ENCODE measurements at places on chromosomes 5 and 9.

DNA sequence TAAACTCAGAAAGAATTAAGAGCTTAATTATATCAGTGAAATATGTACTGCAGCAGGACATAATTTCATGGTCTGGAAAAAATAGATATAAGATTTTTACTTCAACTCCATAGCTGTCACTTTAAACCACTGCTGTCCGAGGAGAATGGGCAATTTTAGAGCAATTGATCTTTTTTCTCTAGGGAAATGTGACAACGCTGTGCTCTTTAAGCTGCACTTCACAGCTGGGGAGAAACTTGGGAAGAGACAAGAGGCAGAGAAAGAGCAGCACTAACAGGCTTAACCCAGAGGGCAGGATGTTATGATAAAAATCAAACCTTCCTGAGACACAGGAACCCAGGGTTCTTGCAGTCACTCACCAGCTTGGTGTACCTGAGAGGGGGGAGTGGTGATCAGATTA is 92.0 kb downstream of the SPOCK1 start:
- no peak for DNase-seq

- DNase-seq: no peak
Observed at GRCh38 chr5:172410160-172410559, 44.2 kb downstream of the SH3PXD2B start.

GRCh38 chr5:83306572-83307241 is 164.8 kb upstream of the VCAN start:
- no peak for DNase-seq

DNA sequence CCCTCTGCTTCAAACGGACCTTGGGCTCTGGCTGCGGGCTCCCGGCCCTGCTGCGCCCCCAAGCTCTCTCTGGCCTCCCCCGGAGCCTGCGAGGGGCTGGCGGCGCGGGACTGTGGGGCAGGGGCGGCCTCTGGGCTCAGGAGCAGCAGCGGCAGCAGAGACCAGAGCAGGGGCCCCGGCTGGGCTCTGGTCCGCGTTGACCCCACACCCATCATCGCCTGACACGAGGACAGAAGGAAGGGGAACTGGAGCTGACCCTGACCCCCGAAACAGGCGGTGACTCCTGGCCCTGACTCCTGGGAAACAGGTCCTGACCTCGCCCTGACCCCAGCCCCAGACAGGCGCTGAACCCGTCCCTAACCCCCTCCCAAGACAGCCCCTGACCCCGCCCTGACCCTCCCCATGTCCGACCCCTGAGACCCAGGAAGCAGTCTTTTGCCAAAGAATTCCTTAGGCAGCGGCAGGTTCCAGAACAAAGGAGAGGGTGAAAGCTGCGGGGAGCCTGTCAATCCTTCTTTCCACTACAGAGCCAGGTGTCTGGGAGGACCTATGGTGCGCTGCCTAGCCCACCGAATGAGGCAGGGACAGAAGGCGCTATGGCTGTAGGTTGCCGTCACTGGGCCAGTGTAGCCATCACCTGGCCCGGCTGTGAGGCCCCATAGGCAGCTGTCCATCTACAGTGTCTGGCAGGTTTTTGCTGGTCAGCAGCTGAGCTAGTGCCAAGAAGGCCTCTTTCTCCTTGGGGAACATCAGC is 74.7 kb upstream of the SPTLC1 start:
- no peak for DNase-seq

DNA sequence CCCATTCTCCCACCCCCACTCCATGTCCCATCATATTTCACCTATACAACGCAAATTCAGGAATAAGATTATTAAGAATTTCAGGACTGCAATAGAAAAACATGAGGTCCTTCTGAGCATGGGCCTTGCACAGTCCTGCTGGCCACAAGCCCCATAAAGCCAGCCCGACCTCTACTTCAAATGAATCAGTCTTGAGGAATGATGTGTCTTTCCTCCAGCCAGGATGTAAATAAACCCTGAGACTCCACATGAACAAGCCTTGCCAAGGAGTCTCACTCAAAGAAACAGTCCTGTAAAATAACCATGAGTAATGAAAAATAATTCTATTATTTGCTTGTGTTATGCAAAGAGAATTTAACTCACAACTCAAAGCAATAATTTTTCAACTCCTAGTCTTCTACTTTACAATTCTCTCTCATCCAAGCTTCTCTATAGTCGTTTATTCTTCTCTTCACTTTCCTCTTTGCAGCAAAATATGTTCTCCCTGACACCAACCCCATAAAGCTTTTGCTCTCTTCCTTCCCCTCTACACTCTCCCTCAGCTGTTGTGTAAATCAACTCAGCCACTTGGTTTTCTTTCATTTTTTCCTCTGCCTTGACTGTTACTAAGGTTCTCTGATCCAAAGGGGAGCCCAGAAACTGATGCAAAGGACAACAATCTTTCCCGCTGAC is 140.1 kb upstream of the MOCS2 start:
- no peak for DNase-seq

DNA sequence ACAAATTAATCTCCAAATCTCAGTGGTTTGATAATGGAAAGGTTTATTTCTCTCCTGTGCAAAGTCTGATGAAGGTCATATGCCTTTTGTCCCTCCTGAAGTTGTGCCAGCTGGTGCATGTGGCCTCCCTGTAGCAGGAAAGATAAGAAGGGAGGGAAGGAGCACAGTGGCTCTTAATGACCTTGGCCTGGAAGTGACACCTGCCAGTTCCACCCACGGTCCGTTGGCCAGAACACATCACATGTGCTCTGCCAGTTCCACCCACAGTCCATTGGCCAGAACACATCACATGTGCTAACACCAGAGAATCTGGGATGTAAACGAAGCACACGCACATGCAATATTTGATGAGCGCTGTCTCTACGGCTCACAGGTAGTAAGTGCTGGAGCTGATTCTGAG is 130.9 kb downstream of the DOCK2 start:
- DNase-seq: no peak

DNA sequence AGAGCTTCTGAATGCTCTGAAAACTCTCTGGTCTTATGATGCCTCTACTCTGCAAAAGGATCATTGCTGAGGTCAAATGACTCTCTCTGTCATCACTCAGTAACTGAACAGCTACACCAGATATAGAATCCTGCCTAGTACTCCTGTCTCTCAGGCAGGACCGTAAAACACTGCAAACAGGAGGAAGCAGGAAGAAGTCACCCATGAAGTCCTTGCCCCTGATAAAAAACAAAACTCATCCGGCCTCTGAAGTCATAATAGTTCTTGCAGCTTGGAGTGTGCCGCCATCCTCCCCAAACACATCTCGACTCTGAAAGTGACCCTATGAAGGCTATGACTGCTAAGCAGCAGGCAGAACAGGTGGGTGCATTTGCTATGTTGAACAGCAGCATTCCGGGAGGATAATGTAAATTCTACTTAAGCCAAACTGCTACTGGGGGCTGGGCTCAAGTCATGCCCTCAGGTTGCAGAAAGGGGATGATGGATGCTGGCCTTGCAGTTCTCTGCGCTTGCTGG is 81.9 kb upstream of the FAM169A start:
- no peak for DNase-seq

DNA sequence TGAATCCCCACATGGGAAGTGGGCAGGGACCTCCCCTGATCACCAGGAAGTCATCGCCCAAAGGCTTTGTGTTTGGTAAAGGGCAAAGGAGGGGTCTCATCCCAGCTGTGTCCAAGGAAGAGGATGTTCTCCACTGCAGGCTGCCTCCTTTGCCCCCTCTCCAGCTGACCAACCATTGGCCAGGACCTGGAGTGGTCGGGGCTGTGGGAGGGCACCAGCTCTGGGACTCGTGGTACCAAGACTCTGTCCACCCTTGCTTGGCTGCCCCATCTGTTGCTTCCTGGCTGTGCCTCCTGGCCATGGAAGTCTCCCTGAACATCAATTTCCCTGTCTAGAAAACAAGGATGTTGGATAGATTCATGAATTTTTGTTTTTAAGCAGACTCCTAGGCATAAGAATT is 34.1 kb downstream of the COL15A1 start:
- no peak for DNase-seq

GRCh38 chr9:117771136-117771535 is 66.9 kb downstream of the TLR4 start:
- no peak for DNase-seq

DNA sequence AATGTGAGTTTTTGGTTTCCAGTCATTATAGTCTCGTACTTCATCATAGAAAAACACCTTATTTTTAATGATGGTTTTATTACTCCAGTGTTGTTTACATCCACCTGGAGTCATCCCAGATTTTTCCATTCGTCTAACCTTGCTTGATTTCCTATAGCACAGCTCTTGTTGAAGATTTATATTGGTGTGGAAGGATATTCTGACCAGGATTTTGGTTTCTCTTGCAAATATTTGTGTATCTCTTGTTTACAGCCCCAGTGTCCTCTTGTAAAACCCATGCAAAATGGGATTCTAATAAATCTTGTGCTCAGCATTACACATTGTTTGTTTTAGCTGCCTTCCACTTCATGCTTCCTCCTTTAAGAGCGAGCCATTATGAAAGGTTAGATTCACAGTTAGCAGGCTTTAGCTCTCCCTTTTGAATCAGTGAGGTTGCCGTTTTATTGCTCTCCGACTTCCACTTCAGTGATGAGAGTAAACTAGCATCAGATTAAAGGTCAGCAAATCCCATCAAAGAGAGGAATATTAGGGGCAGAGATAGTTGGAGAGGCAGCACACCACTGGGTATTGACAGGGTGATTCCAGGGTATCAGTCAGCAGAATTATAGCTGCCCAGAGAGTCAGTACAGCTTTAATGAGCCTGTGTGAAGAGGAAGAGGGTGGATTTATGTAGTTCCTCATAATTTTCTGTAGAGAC is 157.1 kb downstream of the PBX3 start:
- no peak for DNase-seq

GRCh38 chr5:24368115-24368514 is 276.7 kb downstream of the CDH10 start:
- DNase-seq: no peak

- DNase-seq: peak; percentile 71
Observed at GRCh38 chr9:129176701-129177442, 1.2 kb downstream of the IER5L start.

- no peak for DNase-seq
Observed at GRCh38 chr5:172051643-172052339, 45.4 kb upstream of the FBXW11 start.

GRCh38 chr5:60372786-60373185 is 327.2 kb downstream of the DEPDC1B start:
- DNase-seq: no peak

All from activated CD8-positive, alpha-beta memory T cell treated with anti-CD3 and anti-CD28 coated beads for 24 hours (primary cell).